ENCODE measurements at places on chromosomes 3 and 15. TPM values are rescaled to one million over a fixed set of nuclear protein-coding genes. Genes with fewer than 3 reads are reported as not detected.

KCNMB2 gene
- total RNA-seq, result not detected

DNA sequence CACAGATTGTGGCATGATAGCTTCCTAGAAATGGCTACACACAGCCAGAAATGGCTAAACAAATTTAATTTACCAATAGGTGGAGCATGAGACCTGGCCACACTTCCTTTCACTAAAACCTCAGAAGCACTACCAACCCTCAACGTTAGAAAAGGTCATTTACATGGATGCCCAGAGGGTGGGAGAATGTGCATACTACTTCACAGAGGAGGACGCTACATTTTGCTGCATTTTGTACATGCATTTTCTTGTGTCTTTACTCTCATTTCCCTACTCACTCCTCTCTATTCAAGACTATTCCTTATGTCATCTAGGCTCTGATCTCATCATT lies 40.1 kb downstream of the C2CD4B start:
- DNase-seq, result no peak
- H3K4me1 ChIP-seq, result no peaks in the 10 kb centered on the region
- H3K27ac ChIP-seq, result no peak overlapping the region
- no peak overlapping the region for H3K4me3 ChIP-seq
- no peaks in the 10 kb centered on the region for H3K27me3 ChIP-seq
- no peaks in the 10 kb centered on the region for H3K36me3 ChIP-seq

ILDR1 gene
- not detected for total RNA-seq

DNA sequence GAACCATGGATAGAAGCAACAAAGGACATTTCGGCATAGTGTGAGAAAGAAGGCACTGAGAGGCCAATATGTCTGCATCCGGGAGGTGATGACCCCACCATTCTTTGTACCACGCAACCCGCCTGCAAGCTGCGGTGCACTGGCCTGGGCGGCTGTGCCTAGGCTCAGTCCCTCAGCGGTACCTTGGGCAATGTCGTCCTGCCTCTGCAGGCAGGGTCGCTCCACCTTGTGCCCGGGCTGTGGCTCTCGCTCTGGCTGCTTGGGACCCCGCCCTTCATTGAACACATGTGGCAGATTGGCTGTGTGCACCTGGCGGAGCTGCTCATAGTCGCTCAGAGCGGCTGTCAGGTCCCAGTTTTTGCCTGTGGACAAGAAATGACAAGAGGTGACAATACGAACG lies 243.2 kb downstream of the KLF13 start:
- no peak for DNase-seq
- no peak overlapping the region for H3K4me3 ChIP-seq
- no peak overlapping the region for H3K27ac ChIP-seq
- H3K36me3 ChIP-seq, result no peaks in the 10 kb centered on the region

GRCh38 chr15:66670762-66671580 lies 31.1 kb upstream of the SMAD6 start:
- H3K27me3 ChIP-seq, result no peaks in the 10 kb centered on the region
- no peaks in the 10 kb centered on the region for H3K36me3 ChIP-seq
- H3K4me3 ChIP-seq, result no peak overlapping the region
- no peaks in the 10 kb centered on the region for H3K4me1 ChIP-seq

FANCD2OS gene
- not detected for total RNA-seq

GRCh38 chr3:171615686-171616085 lies 155.5 kb upstream of the TNIK start:
- no peak overlapping the region for H3K4me3 ChIP-seq
- no peaks in the 10 kb centered on the region for H3K36me3 ChIP-seq
- peak; percentile 12 for DNase-seq
- H3K27me3 ChIP-seq, result no peaks in the 10 kb centered on the region

All from astrocyte (in vitro differentiated cells and primary cell).